ENCODE measurements at places on chromosomes 16 and 17.
A peak's percentile ranks its signal among the peaks of the same experiment; 100 is the strongest.

GRCh38 chr16:67419502-67419901 is 3.2 kb upstream of the ZDHHC1 start:
- DNase-seq = peak; percentile 31

DNA sequence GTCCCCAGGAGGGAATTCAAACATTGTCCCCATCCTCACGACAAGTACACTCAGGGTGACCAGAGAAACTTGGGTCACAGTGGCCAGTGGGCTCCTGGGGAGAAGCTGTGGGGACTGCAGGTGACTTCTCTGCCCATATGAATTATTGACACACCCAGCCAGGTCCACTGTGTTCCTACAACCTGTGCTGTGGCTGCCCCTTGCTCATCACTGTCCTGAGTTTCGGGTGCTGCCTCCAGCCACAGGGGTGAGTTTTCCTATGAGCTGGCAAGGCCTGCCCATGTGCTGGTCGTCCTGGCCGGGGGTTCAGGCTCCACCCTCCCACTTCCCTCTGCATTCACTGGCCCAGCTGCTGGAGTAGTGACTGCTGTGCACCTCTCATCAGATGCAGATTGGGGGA is 59.0 kb upstream of the RBFOX3 start:
- DNase-seq = no peak

DNA sequence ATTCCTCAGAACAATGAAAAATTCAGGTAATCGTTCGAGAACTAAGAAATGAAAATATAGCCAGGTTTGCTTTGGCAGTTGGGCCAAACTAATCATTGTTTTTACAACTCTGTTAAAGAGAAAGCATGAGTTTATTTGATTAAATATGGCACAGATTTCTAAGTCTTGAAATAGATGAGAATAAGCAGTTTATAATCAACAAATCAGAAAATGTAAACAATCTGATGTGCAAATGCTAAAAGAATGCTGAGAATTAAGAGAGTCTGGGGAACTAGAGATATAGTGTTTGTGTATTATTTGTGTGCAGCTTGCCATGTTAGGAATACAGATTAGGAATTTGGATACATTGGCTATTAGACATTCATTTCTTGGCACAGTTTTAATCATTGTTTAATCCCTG is 212.5 kb downstream of the TANC2 start:
- no peak for DNase-seq

GRCh38 chr16:46843898-46844642 is 13.1 kb upstream of the C16orf87 start:
- no peak for DNase-seq

DNA sequence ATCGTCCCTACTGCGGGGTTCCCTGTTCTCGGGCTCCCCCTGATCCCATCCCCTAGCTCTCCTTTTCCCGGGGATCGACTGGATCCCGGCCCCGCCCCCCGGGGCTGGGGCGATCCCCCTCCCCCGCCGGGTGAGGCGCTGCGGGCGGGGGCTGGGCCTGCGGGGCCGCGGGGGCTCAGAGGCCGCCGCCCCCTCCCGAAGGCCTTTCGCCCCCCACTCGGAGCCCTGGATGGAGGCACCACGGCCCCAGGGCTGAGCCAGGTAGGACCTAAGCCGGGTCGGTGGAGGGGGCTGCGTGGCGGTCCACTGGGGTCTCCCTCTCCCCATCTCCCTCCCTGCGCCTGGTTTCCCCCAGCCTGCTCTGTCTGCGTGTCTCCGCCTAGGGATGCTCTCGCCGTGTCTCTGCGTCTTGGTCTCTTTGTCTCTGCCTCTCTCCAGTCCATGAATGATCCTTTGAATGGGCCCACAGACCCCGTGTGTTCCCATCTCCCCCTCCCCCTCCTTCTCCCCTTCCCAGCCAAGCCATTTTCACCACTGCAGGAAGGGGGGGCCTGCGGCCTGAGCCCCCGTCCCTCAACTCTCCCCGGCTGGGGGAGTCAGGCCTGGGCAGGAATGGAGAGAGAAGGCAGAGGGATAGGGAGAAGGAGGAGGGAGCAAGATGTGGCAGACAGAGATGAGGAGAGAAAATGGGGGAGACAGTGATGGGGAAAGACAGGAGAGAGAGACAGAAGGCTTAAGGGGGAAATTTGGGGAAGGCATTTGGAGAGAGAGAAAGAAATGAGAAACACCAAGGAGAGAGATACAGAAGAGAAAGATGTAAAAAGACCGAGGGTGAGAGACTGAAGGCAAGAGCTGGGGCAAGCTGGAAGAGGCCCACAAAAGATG is 1.7 kb upstream of the TMEM256 start:
- peak; percentile 15 for DNase-seq

DNA sequence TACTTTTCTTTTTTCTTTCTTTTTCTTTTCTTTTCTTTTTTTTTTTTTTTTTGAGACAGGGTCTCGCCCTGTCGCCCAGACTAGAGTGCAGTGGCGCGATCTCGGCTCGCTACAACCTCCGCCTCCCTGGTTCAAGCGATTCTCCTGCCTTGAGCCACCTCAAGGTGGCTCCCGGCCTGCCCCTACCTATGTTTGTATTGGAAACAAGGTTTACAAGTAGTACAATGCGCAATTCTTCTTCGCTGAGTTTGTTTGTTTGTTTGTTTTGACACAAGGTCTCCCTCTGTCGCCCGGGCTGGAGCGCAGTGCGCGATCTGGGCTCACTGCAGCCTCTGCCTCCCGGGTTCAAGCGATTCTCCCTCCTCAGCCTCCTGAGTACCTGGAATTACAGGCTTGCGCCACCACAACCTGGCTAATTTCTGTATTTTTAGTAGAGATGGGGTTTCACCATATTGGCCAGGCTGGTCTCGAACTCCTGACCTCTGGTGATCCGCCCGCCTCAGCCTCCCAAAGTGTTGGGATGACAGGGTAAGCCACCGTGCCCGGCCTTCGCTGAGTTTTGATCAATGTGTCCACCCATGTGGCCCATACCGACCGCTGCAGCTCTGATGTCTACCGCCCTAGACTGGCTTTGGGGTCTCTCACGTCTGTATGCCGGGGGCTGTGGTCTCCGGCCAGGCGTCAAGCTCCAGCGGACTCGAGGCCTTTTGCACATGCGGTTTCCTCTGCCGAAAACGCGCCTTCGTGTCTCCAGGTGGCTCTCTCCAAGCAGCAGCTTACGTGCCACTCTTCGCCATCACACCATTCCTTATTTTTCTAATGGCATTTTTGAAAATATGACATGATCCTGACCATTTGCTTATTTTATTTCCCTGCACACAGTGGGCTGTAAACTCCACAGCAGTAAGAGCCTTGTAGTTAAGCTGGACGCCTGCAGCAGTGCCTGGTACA is 1.1 kb upstream of the YBX2 start:
- DNase-seq = peak; percentile 58

DNA sequence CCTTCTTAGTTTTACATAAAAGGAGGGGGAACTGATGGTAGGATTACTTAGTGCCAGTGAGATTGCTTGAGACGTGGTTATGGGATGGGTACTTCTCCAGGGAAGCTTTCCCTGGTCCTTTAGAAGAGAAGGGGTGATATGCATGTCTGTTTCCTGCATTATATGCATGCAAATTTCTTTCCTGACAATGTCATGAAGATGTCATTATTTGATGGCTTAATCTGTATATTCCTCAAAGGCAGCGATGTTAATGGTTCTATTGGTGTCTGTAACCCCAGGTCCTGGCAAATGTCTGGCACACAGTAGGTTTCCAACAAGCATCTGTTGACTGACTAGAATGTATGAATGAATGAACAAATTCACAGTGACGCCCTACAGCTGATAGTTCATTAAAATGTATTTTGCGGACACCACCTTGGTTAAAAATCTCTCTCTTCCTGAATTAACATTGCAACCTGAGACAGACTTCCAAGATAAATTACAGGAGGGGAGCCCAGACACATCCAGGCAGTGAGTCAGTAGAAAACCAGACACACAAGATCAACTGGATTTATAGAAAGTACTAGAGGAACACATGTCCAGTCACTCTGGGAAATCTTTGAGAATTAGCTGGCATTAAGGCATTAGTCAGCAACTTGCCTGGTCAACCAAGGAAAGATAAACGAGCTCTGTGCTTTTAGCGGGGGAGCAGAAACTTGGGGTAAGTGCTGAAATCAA is 293.4 kb downstream of the XYLT1 start:
- DNase-seq = peak; percentile 15

GRCh38 chr16:30724641-30725417 is 23.4 kb upstream of the PHKG2 start:
- DNase-seq = no peak

DNA sequence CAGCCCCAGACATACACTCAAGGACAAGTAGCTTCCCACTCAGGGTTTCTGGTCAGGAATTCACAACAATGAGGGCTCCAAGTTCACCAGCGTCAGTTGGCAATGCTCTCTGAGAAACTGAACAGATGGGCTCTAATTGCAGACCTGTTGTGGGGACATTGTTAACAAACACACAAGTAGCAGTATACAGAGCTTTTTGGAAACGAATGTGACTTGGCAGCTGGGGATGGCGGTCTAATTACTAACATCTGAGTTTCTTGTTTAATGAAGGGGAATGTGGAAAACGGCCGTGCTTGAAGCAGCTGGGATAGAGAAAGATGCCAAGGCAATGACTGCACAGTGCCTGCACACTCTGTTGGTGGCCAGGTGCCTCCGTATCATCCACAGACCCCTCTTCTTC is 316.1 kb upstream of the IRX3 start:
- DNase-seq = no peak

DNA sequence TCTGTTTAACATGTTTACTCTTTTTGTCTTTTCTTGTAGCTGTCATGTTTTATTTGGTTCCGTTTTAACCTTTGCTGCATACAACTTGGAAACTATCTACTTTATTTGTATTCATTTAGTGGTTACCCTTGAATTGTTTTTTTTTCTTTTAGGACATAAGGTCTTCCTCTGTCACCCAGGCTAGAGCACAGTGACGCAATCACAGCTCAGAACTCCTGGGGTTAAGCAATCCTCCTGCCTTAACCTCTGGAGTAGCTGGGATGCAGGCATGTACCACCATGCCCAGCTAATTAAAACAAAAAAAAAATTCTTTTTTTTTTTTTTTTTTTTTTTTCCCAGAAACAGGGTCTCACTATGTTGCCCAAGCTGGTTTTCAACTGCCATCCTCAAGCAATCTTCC is 29.8 kb upstream of the USP43 start:
- DNase-seq = no peak

DNA sequence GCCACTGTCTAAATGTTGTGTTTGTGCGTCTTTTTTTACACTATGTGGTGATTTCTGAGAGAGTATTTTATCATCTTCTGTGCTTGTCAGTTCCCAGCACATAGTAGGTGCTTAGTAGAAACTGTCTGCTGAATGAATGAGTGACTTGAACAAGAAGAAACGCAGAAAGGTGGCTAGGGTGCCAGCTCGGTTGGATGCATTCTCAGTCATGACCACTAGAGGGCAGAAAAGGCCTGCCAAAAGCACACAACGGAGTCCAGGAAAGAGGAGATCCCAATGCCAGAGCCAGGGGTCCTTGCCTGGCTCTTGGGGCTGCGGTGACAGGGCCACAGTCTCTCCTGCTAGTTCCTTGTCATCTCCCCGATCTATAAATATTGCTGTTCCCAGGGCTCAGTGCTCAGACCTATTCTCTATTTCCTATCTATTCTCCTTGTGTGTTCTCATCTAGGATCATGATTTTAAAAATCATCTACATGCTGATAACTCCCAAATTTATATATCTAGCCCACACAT is 57.3 kb upstream of the CCL1 start:
- DNase-seq = peak; percentile 92

- no peak for DNase-seq
Observed at GRCh38 chr17:72139212-72139611, 18.4 kb downstream of the SOX9 start.
